ENCODE measurements at places on chromosomes 2 and 18. TPM values are rescaled to one million over a fixed set of nuclear protein-coding genes. Genes with fewer than 3 reads are reported as not detected.

DNA sequence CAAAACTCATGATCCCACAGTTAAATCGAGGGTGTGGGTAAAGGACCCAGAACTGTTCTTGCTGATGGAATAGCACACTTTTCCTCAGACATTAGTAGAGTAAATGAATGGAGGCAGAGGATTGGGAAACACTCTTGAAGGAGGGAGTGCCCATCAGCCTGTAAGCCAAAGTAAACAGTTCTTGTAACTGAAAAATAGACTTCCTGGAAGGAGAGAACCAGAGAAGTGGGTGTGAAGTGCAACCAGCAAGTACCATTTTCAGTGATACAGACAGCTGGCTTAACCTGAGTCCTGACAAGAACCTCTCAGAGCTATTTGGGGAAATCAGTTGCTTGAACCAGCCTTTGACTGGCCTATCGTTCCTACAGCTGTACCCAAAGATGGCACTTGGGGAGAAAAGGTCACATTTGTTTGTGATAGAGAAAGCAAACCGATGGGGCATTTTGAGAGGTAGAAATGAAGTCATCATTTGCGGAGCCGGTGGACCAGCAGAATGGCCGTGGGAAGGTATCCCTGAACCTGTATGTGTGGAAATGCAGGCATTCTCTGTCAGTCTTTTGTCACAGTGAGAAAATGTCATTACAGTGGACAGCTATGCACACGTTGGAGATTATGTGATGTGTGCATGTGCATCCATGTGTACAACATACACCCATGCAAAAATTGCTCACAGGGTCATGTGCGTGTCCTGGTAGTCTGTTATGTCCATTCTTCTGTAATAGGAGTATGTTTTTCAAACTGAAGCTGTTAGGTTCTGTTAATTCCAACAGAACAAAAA, 17.8 kb downstream of the CRIM1 start:
- peak; percentile 45 for DNase-seq

FBXO48 gene
- 0.63 TPM for total RNA-seq

PLB1 gene
- 1.3 TPM for total RNA-seq

KCNJ13 gene
- 0.96 TPM for total RNA-seq

- DNase-seq = no peak
Measured at GRCh38 chr2:20400306-20400705, 46.6 kb upstream of the RHOB start.

INSIG2 gene
- total RNA-seq = 14.3 TPM

- DNase-seq = no peak
Measured at GRCh38 chr2:47842846-47843245, 59.9 kb downstream of the MSH6 start.

GRCh38 chr2:17621781-17622180, 81.3 kb downstream of the VSNL1 start:
- no peak for DNase-seq

ABHD1 gene
- 1.1 TPM for total RNA-seq

GRCh38 chr2:94979406-94980375, 45.8 kb upstream of the MAL start:
- no peak for DNase-seq

ALPG gene
- total RNA-seq = not detected

DNA sequence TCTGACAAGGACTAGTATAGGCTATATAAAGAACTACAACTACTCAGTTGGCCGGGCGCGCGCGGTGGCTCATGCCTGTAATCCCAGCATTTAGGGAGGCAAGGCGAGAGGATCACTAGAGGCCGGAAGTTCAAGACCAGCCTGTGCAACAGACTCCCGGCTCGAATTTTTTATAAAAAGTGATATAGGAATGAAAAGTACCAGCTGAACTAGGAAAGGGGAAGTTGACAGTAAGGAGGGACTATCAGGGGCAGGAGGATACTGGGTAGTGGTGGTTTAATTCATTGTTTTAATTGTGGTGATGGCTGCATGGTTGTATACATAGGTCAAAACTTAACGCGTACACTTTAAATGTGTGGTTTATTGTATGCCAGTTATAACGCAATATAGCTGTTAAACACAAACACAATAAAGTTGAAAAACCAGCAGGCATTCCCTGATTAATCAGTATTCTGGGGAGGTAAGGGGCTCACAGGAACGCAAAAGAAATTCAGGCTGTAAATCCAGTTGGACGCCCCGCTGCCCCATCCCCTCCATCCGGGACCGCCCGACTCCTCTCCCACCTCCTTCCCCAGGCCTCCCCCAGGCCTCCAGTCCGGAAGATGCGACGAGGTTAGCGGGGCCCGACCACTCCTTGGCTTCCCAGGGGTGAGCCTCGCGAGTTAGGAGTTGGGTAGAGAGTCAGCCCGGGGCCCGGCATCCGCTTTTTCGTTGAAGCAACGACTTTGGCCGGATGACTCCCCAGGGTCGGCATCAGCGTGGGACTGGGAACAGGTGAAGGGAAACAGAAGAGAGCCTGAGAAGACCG, 746 bp upstream of the POLR1B start:
- DNase-seq = peak; percentile 70

DNA sequence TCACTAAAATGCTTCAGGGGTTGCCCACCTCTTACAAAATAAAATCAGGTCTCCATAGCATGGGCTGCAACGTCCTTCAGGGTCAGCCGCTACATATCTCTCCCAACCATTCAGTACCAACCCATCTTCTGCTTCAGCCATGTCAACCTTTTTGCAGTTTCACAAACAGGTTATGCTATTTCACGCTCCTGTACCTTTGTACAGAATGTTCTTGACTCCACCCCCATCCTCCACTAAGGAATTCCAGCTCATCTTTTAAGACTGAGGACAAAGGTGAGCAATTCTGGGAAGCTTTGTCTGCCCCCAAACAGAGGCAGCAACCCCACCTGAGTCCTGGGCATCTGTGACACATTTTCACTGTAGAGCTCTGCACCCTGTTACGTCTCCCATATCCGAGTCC, 8.8 kb upstream of the EVA1A start:
- DNase-seq = no peak

NEU2 gene
- total RNA-seq = not detected

DNA sequence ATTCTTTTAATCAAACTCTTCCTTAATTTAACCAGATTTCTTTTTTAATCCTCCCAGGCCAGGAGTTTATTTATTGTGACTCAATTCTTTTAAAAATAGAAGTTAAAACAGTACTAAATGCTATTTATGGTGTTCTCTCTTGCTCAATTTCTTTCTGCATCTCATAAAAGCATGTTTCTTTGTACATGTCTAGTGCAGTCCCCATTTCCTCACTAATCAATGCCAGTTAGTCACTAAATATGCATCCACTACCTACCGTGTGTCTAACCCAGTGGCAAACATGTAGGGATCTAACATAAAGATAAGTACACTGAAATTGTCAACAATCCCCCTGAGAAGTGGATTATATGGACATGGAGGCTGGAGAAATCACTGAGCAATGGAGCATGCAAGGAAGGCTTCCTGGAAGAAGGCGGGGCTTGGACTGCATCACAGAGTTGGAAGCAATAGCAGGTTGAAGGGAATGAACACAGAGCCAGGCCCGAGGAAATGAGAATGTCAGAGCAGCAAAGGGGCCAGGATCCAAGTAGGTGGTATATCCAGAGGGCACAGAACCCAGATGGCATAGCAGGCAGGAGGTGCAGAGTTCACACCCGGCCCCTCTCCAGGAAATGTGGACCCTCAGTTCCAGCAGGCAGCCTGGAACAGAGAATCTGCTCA, 105.3 kb upstream of the FOSL2 start:
- no peak for DNase-seq

ECEL1 gene
- 0.94 TPM for total RNA-seq

DNA sequence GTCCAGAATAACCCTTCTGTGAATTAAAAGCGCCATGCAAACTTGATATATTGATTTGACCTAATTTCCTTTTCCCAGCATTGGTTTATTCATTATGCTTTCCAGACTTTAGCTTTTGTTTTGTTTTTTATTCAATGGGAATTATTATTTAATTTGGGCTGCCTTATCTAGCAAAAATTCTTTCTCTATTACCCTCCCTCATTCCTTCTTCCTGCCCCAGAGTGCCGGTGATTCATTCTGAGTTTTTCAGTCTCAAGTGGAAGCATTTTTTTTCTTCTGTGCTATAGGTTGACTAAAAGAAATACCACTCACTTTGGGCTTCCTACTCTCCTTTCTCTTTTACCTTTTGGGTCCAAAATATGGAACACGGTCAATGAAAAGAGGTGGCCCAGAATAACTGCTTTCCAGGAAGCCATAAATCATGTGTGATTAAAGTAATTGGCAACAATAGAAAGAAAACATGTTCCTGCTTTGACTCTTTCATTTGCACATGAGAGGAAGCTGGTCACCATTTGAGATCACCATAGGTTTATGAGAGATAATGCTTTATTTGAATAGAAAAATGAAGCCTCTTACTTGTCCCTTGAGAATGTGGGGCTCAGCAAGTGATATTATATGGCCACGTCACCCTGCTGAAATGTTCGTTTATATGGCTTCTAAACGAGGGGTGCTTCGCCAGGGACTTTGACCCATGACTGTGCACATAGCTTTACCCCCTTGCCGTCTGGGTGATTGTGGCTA, 422.8 kb upstream of the ZEB2 start:
- no peak for DNase-seq

SIGLEC15 gene
- 0.33 TPM for total RNA-seq

- DNase-seq = no peak
Measured at GRCh38 chr2:60834270-60834717, 47.1 kb upstream of the REL start.

POTEJ gene
- not detected for total RNA-seq

RAB27B gene
- 0.40 TPM for total RNA-seq

DNA sequence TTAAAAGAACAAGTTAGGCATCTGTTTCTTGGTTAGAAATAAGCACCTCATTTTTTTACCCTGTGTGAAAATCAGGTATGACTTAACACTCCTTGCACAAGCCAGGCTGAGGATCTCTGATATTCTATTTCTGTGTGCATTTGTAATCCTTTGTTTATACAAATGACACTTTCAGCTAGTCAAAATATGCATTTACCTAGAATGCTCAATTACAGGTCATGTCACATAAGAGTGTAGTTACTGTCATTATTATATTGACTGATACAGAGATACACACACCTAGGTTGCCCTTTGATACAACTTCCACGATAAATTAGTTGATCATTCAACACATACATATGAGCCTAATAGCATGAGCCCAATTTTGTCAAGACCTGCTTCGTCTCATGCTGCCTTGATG, 144.3 kb downstream of the CHST9 start:
- DNase-seq = no peak

DNA sequence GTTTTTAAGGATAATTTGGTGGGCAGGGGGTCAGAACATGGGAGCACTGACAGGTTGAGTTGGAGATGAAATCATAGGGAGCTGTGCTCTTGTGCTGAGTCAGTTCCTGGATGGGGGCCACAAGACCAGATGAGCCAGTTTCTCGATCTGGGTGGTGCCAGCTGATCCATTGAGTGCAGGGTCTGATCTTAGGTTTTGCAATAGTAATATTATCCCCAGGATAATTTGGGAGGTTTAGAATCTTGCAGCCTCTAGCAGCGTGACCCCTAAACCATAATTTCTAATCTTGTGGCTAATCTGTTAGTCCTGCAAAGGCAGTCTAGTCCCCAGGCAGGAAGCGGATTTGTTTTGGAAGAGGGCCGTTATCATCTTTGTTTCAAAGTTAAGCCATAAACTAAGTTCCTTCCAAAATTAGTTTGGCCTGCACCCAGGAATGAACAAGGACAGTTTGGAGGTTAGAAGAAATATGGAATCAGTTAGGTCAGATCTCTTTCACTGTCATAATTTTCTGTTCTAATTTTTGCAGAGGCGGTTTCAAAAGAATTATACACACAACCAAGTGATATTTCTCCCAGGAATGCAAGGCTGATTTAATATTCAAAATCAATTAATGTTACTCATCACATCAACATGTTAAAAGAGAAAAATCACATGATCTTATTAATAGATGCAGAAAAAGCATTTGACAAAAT, 23.0 kb downstream of the DBI start:
- DNase-seq = peak; percentile 90

DNA sequence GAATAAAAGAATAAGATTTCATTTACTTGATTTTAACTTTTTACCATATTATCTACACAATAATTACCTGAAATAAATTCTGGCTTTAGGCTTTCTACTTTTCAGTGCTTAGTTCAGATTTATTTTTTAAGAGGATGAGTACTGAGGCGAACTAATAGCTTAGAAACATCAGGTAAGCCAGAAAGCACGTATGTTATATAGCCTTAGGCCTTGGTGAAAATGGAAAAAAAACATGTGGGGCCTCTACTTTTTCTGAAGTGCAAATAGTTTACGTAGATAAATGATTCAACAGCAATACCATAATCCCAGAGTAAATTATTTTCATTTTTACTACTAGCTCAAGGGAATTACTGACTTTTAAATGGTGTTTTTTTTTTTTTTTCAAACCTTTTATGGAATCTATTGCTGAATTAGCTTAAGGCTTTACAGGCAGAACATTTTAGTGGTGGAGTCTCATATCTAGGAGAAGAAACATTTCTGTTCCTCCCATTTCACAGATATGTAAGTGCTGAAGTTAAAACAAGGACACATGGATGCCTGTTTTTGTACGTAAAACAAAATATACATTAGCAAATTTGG, 6.2 kb downstream of the CPS1 start:
- no peak for DNase-seq

IL18R1 gene
- 1.7 TPM for total RNA-seq

DNA sequence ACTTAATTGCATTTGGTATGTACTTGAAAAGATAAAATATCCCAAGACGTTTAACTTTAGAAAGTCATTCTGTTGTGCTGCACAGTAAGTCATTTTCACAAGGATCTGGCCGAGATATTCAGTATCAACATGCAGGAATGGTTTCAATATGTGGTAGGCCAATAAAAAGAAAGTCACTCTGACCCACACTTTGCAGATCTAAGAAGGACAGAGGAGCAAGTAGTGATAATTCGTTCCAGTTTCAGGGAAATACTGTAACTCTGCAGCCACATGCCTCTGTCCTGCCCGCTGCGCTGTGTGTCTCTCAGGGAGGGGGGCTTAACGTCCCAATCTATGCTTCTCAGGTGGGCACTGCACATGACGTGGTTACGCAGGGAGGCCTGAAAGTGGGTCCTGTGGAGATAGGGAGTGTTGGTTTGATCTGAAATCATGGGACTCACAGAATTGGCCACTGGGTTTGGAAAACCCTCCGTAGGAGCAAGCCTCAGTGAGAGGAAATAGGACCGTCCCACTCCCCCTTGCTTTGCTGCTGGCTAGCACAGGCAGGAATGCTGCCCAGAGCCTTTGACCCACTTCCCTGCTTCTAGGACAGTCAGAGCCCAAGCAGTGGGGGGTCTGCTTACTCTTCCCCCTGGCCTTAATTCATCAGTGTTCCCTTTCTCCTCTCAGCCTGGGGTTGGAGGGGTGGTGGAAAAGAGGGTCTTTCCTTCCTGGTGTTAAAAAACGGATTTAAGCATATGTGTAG, 314.7 kb upstream of the SPRED2 start:
- DNase-seq = no peak

DNA sequence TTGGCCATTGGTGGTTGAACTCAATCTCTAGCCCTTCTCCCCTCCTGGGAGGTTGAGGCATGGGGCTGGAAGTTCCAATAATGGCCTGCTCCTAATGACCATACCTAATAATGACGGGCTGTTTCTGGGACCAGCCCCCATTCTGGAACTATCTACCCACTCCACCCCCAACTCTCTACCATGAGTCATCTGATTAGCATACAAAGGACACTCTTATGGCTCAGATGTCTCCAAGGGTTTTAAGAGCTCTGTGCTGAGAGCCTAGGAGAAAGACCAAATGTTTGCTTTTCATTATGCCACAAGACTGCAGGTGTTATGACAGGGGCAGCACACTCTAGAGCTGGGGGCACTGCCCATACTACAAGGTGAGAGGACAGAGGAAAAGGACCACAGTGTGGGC, 137.0 kb upstream of the NCKAP5 start:
- no peak for DNase-seq

MAP3K19 gene
- not detected for total RNA-seq

GRCh38 chr2:83686863-83687262, 772.2 kb downstream of the SUCLG1 start:
- no peak for DNase-seq

TLX2 gene
- total RNA-seq = not detected
